Hematopoietic multipotent progenitor cell treated with erythropoietin and hydrocortisone succinate and interleukin-3 and kit ligand, for 17 days (in vitro differentiated cells): ENCODE measurements at places on chromosomes 6 and 20.

- no peak for DNase-seq
Observed at GRCh38 chr6:123053602-123054225, 57.7 kb downstream of the CLVS2 start.

- DNase-seq = no peak
Observed at GRCh38 chr6:124099520-124099919, 295.9 kb downstream of the NKAIN2 start.

- peak; percentile 61 for DNase-seq
Observed at GRCh38 chr20:2521369-2522305, 12.9 kb upstream of the ZNF343 start.

GRCh38 chr6:188821-189655, 103.2 kb upstream of the DUSP22 start:
- no peak for DNase-seq
